Stimulated activated CD8-positive, alpha-beta memory T cell treated with anti-CD3 and anti-CD28 coated beads, Interleukin-7, amount 100 ng/mL, for 1 hour (primary cell): ENCODE measurements at places on chromosomes 3 and 15.

- no peak for DNase-seq
Measured at GRCh38 chr3:11514191-11514821, 129.4 kb downstream of the VGLL4 start.

DNA sequence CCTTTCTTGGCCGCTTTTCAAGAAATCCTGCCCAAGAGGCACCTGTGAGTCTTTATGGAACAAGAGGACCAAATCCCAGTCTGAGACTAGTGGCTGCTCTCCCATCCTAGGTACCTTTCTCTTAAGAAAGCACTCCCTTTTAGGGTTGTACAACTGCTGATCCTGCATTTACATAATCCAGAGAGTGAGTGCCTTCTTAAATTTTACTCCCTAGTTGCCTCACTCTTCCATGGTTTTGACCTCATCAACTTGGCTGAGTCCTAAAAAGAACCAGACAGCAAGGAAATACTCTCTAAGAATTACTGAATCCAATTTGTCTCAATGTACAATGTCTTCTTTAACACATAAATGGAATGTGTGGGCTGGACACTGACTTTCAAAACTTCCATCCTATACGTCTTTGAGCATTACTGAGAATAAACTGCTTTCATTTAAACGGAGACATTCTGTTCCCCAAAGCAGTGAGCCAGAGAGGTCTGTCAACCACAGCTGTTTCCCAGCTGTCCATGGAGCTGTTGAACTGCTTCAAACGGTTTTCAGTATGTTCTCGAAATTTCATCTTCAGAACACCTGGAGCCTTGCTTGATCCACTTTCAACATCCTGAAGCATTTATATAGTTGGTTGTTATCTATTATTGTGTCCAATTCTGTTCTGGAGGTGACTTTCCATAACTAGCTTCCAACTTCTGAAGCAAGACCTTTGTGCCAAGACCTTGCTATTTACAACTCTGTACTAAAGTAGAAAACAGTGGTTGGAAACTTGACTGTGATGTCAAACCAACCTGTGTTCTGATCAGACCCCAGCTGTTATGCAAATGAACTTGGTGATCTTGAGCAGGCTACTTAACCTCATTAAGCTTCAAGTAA lies 179.1 kb downstream of the SLC9A9 start:
- no peak for DNase-seq

DNA sequence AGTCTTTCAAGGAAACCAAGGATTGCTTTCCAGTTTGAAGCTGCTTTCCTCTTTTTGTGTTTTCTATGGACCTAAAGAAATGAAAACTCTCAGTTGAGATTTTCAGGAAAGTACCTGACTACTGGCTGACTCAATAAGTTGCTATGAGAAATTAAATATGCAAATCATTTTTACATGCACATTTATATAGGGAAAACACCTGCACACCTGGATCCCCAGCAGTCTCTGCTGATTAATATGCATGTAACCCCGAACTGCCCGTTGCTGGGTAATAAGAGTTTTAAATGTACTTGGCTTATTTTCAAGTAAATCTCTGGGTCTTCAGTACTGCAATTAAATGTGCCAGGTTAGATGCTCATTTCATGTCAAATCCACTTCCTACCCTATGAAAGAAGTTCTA lies 77.2 kb downstream of the KBTBD8 start:
- DNase-seq, result no peak

GRCh38 chr3:130669740-130670139 lies 76.9 kb downstream of the PIK3R4 start:
- DNase-seq, result no peak

DNA sequence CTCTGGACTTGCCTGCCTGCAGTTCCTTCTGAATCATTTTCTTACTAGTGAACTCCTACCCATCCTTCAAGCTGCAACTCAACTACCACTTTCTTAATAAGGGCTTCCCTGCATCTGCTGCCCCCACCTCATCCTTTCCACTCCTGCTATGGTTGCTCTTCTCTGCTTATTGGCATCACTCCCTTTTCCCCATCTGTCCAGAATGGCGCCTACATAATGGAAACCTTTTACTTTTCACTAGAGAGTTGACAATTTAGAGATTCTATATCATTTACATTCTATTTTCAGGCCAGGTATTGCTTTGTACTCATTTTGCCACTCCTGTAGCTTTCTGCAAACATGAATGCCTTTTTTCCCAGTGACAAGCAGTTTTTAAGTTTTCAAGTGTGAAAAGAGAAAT lies 1.9 kb upstream of the EPHA3 start:
- no peak for DNase-seq

DNA sequence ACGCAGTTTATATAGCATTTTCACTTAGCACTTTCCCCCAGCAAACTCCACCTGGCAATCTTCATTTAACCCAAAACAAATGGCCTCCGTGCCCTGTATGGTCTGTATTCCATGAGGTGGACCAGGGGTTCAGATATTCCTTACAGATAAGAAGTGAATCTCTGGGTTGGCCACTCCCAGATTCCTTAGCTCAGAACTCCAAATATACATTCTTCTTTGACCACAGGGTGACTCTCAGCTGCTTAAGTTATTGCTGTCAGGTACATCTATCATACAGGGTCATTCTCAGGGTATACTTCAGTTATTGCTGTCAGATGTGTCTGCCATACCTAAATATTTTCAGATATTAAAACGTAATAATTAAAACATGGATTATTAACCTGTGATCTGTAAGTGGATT lies 229.8 kb downstream of the TBL1XR1 start:
- no peak for DNase-seq

- DNase-seq, result no peak
Measured at GRCh38 chr3:13357074-13357473, 63.0 kb downstream of the NUP210 start.

GRCh38 chr15:41115161-41115651 lies 874 bp downstream of the INO80 start:
- peak; percentile 32 for DNase-seq

- no peak for DNase-seq
Measured at GRCh38 chr3:5277612-5278236, 90.2 kb downstream of the EDEM1 start.

DNA sequence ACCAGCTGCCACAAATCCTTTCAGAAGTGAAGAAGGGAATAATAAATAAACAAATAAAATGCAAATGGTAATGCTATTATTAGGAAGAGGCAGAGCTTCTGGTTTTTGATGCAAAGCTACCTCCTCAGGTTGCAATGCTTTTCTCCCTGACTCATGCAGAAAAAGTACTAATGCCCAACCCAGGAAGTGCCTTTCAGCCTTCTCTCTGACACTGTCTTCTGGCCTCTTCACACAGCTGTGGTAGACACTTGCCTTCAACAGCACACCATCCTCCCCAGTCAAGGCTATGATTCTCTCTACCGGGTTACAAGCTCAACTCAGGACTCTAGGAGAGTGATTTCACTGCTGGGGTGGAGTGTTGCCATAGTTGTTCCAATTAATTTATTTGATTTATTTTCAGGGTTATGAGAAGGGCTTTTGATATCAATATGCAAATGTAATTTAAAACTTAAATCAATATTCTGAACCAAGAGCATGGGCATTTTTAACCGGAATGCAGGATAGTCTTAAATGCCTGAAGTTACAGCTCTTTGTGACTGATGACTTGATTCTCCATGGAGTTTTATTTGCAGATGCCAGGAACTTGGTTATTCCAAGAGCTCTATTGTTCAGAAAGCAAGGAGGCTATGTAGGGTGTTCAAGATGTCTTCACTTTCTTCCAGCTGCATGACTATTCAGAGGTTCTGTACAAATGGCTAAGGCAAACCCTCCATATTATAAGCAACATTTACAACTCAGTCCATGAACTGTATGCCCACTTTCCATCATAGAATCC lies 27.1 kb upstream of the GALNT15 start:
- DNase-seq, result no peak

DNA sequence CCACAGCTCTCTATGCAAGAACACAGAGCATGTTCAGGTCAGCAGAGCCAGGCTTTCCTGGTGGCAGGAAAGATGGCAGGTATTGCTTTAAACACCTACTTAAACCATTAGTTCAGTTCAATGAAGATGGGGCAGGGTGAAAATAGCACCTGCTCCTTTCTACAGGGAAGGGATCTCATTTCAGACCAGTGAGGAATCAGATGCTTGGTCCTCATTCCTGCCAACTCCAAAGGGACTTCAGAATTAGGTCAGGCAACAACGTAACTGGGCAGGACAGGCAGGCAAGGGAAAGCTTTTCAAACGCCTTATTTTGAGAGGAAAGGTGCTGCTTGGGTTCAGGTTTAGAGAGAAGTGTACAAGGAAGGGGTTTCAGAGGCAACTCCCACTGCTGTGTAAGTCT lies 12.6 kb upstream of the RPS17 start:
- DNase-seq, result no peak

GRCh38 chr3:112333381-112334317 lies 693 bp downstream of the CD200 start:
- DNase-seq, result no peak

GRCh38 chr3:184911570-184911969 lies 99.6 kb downstream of the VPS8 start:
- no peak for DNase-seq

DNA sequence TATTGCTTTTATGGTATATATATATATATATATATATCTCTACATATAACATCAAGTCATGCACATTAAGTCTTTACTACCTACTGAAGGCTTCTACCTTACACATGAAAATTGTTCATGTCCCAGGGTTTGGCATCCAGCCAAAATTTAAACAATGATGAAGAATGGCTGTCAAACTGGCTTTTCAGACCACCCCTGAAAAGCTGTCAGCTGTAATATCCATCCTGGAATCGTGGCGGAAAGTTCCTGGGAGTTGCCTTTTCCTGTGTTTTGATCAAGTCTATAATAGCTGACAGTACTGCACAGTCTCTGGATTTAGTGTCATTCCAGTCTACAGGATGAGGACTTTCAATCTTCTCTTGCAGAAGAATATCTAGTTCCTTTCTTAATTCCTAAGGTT lies 48.3 kb downstream of the DHX36 start:
- DNase-seq, result no peak

DNA sequence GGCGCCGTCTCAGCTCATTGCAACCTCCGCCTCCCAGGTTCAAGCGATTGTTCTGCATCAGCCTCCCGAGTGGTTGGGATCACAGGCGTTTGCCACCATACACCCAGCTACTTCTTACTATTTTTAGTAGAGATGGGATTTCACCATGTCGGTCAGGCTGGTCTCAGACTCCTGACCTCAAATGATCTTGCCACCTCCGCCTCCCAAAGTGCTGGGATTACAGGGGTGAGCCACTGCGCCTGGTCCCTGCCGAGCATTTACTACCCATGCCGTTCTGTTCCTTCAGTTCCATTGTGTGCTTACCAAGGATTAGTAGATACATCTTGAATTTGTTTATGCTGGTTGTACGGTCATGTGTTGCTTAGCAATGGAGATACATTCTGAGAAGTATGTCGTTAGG lies 10.3 kb downstream of the CHD2 start:
- DNase-seq, result no peak

- no peak for DNase-seq
Measured at GRCh38 chr15:53759411-53759931, at the start of gene WDR72. TSS of gene WDR72 (minus strand) at chr15:53759663. CDS start at chr15:53733149, 26,514 bp downstream.

DNA sequence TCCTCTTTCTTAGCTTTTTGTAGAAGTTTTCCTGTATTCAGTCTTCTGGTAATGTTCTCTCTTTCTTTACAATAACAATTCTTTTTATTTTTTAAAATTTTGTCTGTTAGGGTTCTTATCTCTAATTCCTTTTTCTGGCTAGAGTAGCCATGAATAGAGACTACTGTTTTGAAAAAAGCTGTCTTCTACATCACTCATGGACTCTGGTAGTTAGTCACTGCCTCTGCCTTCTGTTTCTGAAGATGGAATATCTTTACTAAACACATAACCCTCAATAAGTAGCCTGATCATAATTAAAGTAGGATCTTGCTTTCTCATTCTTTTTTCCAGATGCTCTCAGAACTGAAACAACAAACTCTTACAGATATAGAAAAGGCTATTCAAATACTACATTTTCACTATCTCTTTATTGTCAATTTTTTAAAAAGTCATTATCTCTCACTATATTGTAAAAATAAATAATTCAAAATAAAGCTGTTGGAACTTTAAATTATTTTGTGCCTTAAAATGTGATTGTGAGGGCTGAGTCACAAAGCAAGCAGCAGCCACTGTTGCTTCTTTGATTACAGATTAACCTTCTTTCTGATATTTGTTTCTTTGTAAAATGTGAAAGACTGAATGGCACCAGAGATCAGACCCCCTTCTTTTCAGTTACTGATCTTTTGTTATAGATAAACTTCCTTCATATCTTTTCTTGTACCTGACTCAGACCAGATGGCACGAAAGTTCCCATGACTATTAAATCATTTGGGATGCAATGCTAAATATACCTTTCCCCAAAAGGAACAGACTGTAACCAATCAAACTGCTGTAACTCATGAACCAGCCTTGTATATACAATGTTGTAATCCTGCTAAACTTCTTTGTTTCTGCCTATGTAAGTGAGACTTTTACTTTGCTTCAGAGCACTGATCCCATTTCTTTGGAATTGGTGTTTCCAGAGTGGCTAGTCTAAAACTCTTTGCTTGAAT lies 1159.5 kb downstream of the IGSF11 start:
- DNase-seq, result no peak

- DNase-seq, result no peak
Measured at GRCh38 chr3:177281292-177282118, 84.2 kb upstream of the TBL1XR1 start.

- DNase-seq, result no peak
Measured at GRCh38 chr3:39965461-39965860, 156.1 kb downstream of the MYRIP start.

DNA sequence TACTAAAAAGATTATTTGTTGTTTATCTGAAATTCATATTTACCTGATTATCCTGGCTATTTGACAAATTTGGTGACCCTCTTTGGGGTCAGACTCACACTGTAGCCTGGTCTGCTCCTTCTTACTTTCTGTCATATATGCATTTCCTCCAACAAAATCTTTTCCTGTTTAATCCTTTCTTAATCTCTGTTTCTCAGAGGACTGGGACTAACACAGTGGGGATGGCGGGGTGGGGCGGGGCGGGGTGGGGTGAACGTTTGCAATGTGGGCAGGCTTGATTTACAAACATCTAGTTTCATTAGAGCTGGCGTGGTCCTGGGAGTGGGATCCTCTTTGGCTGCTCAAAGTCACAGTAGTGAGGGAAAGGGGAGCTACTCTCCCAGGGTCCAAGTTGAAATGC lies 35.3 kb upstream of the CDCP1 start:
- no peak for DNase-seq

- no peak for DNase-seq
Measured at GRCh38 chr3:123489400-123490004, 40.6 kb upstream of the ADCY5 start.

DNA sequence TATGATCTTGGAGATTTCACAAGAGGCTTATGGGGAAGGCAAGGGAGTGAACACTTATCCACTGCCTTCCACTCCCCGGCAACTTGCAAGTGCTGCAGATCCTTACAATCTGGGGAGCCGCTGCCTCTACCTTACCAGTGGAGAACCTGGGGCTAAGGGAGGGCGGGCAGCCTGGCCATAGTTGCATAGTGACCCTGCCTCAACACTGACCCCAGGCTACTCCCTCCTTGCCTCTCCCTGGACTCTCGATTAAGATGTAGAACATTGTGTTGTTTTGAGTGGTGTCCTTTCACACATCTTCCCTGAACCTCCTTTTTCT lies 30.6 kb downstream of the SLC6A11 start:
- no peak for DNase-seq
